A673 (cell line): ENCODE measurements at places on chromosomes 16 and 17.

DNA sequence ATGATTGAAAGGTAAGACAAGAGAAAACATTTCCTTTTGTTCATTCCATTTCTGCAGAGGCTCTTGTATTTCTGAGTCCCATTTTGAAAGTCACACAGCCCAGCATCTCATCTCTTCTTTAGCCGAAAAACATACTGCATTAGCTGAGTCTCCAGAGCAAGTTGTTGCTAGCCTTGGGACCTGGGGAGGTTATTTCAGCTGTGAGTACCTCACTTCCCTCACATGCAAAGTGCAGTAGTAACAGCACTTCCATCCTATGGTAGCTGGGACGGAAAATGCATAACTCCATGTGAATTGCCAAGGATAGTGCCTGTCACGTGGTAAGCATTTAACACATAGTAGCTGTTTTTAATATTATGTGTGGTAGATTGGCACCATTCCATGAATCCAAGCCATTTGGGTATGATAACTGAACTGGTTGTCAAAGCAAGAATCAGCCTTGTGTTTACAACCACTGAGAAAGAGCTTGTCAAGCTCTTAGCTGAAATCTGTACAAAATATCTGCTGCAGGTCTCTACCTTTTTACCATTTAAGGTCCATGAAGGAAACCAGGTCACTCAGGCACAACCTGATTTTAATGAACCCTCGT, 345.7 kb downstream of the CDH13 start:
- no peak for DNase-seq

GRCh38 chr16:46894036-46894672, 10.0 kb downstream of the GPT2 start:
- DNase-seq, result no peak

GRCh38 chr16:21590287-21590686, 9.1 kb upstream of the METTL9 start:
- DNase-seq, result no peak

DNA sequence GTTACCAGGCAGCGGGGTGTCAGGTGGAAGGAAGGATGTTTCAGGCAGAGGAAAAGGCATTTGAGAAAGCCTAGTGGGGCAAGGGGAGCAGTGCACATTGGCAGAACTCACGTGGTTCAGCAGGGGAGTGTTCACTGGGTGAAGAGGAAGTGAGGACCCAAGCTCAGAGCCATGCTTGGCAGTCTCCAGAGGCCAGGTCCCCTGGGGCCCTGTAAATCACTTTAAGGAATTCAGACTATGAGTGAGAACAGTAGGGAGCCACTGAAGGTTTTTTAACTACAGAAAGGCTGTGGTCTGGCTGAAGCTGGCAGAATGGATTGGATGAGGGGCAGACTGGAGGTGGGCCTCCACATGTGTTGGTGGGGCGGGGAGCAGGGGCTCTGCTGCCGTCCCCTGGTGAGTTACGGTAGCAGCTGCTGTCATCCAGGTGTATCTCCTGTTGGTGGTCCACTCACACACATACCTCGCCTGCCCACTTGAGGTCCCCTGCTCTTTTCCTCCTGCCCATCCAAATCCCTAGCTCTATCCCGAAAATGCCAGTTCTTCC, 5.1 kb downstream of the CLEC16A start:
- peak; percentile 89 for DNase-seq

DNA sequence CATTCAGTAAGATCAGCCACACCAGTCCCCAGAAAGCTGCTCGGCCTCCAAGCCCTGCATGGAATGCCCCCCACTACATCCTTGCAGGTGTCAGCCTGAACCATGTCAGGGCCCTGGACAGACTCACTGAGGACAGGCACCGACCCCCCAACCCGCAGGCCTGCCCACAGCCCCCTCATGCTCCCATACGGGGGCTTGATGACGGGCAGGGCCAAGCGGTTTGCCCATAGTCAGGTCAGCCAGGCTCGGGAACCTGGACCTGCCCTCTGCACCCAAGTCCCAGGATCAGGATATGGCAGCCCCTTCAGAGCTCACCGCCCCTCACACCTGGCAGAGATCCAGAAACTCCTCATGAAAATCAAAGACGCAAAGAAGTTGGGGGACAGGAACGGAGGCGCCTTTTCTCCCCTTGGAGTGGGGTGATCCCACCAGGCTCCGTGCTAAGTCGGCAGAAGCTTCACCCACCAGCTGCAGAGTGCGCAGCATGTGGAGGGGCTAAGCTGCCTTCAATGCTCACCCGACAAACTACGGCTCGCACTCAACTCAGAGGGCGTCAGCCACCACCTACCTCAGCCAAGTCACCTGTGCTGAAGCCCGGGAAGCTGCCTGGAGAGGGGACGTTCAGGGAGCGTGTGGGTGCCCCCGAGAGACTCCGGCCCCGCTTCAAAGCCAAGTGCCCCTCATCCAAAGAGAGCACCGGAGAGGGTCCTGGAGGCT, 26.5 kb downstream of the GNPTG start:
- peak; percentile 37 for DNase-seq

- DNase-seq, result no peak
Observed at GRCh38 chr16:11727796-11728543, 14.7 kb downstream of the TXNDC11 start.

DNA sequence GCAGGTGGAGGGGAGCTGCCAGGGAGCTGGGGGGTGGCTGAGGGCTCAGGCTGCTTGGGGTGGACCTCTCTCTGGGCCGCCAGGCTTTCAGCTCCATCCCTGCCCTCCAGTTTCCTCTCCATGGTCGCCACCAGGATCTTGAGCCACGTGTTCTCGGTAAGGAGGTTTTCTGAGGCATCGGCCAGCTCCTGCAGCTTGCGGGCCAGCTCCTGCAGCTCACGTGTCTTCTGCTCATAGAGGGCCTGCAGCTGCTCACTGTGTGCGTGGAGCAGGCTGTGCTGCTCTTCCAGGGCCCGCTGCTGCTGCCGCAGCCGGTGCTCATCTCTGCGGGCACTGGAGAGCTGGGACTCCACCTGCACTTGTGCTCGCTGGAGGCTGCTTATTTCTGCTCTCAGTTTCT, 11.0 kb downstream of the SNN start:
- no peak for DNase-seq

GRCh38 chr17:73400915-73401545, 89.2 kb upstream of the CDC42EP4 start:
- DNase-seq, result no peak

DNA sequence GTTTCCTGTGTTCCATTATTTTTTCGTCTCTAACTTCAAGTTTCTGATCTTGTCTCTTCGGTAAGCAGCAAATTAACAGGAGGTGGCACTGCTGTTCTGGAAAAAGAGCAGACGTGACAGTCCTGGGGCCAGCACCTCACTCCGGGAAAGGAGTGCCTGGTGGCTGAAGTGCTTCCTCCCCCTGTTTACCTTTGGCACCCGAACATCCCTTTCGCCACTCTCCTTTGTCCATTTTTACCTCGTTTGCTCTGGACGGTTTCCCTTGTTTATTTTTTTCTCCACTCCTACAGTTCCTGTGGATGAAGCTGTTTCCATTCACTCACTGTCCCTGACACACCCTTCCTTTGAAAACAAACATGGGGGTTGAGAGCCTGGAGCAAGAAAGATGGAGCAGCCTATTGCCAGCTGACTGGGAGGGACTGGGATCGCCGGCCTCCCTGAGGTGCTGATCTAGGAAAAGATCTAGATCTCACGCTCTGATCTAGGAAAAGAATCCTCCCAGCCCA, 12.6 kb downstream of the SAP30BP start:
- no peak for DNase-seq

- no peak for DNase-seq
Observed at GRCh38 chr16:47431960-47432359, 28.9 kb downstream of the ITFG1 start.

DNA sequence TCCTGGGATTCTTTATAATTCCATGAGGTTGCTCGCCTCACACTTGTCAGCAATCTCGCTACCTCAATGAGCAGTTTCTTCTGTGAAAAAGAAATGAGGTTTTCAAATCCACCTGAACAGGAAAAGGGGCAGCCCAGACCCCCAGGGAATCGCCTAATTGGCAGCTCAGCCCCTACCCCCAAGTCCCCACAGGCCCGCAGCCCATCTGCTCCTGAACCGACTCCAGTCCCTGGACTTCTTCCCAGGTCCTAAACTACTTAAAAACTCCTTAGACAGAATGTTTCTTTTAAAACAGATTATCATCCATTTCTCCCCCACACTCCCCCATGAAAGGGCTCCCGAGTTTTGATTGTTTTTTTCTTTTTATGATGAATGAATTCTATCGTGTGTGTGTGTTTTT, 89.8 kb downstream of the PMP22 start:
- no peak for DNase-seq

GRCh38 chr17:40015005-40015997, at the start of gene CSF3:
CSF3 (plus strand) TSS chr17:40015440; CDS start chr17:40015475, 35 bp downstream.
- no peak for DNase-seq

- no peak for DNase-seq
Observed at GRCh38 chr16:49622421-49623402, 233.2 kb downstream of the ZNF423 start.

DNA sequence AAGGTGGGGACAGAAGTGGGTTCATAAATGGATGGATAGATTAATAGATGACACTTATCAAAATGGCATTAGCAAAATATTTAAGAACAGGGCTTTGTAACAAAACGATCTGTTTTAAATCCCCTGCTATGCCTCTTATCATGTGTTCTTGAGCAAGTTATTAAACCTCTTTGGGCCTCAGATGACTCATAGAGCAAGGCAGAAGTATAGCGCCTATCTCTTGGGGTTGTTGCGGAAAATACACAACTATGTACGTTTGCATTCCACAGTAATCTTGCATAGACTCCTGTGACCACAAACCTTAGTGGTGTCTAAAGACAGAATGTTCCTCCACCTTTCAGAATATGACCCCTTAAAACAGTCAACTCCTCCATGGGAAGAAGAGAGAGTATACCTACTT, 116.8 kb downstream of the CDYL2 start:
- DNase-seq, result no peak

DNA sequence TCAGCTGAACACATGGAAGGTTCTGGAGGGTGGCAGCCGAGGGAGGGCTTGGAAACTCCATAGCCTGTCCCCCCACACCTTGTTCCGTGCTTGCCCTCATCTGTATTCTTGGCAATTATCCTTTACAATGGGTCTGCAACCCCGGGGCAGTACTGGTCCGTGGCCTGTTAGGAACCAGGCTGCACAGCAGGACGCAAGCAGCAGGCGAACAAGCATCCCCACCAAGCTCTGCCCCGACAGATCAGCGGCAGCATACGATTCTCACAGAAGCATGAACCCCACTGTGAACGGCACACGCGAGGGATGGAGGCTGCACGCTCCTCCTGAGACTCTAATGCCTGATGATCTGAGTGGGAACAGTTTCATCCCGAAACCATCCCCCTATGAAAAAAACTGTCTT, 6.2 kb downstream of the WDR45B start:
- DNase-seq, result no peak

GRCh38 chr17:37744961-37745800, at the start of gene HNF1B:
HNF1B (minus strand) TSS chr17:37745059; CDS start chr17:37744884, 175 bp downstream.
- DNase-seq, result no peak

DNA sequence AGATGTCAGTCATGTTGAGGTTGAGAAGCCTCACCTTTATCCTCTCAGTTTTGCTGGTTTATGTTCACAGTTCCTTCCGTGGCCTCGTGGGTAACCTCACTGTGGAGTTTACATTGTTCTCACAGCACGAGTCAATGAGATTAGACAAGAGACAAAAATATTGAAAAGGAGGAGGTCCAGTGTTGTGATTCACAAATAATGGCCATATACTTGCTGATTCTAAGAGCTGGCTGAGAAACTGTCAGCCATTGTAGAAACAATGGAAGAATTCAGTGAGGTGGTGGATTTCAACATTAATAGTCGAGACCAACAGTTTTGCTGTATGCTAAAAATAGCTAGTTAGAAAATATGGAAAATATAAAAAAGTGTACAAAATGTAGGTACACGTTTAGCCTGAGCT, 176.4 kb upstream of the WSCD1 start:
- DNase-seq, result no peak

DNA sequence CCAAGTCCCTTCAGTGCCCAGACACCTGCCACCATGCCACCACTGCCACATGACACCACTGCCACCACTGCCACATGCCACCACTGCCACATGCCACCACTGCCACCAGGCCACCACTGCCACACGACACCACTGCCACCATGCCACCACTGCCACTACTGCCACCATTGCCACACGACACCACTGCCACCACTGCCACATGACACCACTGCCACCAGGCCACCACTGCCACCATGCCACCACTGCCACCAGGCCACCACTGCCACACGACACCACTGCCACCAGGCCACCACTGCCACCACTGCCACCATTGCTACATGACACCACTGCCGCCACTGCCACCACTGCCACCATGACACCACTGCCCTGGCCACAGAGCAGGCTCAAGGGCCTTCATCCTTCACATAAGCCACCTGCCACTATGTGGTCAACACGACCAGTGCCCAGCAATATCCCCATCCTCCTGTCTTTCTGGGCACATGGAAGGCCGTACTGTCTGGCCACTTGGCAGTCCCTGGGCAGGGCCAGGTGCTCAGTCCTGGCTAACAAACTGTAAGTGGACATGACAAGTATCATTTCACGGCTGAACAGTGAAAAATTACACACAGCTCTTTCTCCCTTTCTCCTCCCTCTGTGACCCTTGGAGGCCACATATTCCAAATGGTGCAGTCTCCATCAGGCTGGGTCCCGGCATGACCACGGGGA, 33.1 kb downstream of the ABR start:
- no peak for DNase-seq

DNA sequence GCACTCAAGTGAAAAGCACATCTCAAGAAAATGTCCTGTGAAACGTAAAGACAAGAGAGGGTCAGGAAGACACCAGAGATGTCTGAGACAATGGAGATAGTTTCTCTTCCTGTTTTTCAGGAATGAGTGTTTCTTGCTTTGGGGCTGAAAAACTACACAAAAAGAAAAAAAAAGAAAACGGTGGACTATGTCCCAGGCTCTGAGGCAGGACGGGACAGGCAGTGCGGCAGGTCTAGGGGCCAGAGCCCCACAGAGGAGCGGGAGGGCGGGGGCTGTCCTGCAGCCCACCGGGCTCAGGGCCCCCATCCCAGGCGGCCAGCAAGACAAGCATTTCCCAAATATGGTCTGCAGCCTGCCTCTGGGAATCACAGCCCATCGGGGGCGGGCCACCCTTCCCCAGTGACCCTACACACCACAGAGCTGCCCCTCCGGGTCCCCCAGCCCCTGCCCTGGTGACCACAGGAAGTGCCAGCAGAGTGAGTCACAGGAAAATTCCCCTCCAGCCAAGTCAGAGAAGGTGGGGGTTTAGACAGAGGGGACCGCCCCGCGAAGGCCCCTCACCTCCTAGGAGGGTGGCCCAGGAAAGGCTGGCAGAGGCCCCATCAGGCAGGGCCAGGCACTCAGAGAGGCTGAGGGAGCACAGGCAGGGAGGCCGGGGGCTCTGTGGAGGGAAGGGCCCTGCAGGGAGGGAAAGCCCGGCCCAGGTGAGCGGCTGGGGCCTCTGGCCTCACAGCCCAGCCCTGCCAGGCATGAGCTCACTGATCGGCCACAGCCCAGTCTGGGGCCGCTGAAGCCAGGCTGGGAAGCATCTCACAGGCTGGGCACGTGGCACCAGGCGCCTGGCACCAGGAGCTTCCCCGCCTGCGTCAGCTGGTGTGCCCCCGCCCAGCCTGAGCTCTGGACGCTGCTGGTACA, 6.3 kb downstream of the BCAR1 start:
- no peak for DNase-seq

DNA sequence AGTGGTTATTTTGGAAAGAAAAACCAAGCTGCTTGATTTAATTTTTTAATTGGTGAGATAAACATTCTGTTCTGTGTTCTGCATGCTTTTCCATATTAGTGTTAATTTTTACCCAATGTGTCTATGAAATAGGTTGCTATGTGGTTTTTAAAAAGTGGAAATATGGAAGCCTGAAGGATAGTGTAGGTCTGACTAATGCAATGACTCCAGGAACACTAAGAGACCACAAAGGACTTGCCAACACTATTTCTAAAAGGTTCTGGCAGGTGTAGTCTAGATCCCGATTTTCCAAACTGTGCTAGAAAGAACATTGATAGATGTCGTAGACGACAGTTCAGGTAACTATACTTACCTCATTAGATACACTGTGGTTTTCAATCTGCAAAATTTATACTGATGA, 877.4 kb upstream of the GOT2 start:
- DNase-seq, result no peak
